ENCODE measurements at places on chromosomes 5 and 9.

- DNase-seq: no peak
These were observed 57.6 kb downstream of the STARD4 start for GRCh38 chr5:111454776-111455175.

- peak; percentile 69 for DNase-seq
These were observed 59.8 kb downstream of the SH3TC2 start for GRCh38 chr5:149002761-149003689.

GRCh38 chr5:13339093-13339492 is 605.4 kb downstream of the DNAH5 start:
- no peak for DNase-seq

GRCh38 chr5:167804512-167805220 is 486.8 kb upstream of the WWC1 start:
- no peak for DNase-seq

- DNase-seq: no peak
These were observed 11.1 kb upstream of the CDC42SE2 start for GRCh38 chr5:131252824-131253171.

- no peak for DNase-seq
These were observed 140.9 kb downstream of the ARHGEF28 start for GRCh38 chr5:73766902-73767301.

DNA sequence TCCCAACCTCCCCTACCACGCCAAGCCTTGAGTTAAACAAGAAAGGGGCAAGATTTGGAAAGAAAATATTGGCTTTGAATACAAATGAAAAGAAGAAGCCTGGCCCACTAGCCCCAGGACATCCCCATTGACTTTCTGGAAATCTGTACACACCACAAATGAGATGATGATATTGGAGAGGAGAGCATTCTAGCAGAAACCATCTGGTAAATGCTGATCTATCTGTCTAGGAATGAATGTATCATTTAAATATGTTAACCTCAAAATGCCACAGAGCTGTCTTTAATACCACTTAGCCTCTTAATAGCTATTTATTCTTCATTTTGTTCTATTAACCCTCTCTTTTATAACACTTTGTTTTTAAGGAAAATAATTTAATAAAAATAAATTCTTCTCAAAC is 270.2 kb upstream of the PDE4D start:
- DNase-seq: no peak

- DNase-seq: no peak
These were observed 16.5 kb upstream of the DMRT3 start for GRCh38 chr9:959914-960313.

- DNase-seq: no peak
These were observed 1.4 kb downstream of the FAM169A start for GRCh38 chr5:74864823-74865222.

DNA sequence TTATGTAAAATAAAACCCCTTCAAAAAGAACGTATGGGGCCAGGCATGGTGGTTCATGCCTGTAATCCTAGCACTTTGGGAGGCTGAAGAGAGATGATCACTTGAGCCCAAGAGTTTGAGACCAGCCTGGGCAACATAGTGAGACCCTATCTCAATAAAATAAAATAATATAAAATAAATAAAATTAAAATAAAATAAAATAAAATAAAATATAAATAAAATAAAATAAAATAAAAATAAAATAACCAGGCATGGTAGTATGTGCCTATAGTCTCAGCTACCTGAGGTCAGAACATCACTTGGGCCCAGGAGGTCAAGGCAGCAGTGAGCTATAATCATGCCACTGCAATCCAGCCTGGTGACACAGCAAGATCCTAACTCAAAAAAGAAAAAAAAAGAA is 185.1 kb downstream of the EPB41L4A start:
- DNase-seq: no peak

GRCh38 chr5:72711351-72711750 is 105.1 kb upstream of the TNPO1 start:
- no peak for DNase-seq

- no peak for DNase-seq
These were observed 54.9 kb upstream of the GRAMD2B start for GRCh38 chr5:126368239-126368812.
